ENCODE measurements at places on chromosomes 13 and 19.

- DNase-seq, result peak; percentile 9
These were observed 69.5 kb upstream of the TDRD3 start for GRCh38 chr13:60327511-60327910.

GRCh38 chr13:79459906-79460305, 21.0 kb upstream of the NDFIP2 start:
- DNase-seq, result no peak

GRCh38 chr13:106259928-106260327, 275.5 kb downstream of the EFNB2 start:
- no peak for DNase-seq

DNA sequence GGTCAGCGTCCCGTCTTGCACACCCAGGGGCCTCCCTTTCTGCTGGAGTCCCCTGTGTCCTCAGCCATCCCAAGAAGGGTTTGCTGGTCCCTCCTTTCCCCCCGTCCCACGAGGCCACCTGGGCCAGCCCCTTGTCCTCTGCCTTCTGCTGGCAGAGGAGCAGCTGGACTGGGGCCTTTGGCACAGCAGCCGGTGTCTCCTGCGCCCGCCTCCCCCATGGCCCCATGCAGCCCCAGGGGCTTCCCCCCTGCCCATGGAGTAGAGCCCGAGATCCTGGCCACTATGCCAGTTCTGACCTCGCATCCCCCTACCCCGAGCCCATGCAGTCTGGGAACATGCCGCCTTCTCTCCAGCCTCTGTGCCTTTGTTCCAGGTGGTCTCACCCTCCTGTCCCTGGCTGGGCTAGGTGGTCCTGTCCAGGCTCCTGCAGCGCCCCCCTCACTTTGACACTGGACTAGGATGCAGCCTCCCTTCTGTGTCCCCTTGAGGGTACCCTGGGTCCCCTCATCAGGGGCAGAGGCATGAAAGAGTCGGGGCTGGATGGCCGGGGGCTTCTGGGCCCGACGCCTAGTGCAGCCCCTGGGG, 5.7 kb upstream of the GARIN5A start:
- no peak for DNase-seq

DNA sequence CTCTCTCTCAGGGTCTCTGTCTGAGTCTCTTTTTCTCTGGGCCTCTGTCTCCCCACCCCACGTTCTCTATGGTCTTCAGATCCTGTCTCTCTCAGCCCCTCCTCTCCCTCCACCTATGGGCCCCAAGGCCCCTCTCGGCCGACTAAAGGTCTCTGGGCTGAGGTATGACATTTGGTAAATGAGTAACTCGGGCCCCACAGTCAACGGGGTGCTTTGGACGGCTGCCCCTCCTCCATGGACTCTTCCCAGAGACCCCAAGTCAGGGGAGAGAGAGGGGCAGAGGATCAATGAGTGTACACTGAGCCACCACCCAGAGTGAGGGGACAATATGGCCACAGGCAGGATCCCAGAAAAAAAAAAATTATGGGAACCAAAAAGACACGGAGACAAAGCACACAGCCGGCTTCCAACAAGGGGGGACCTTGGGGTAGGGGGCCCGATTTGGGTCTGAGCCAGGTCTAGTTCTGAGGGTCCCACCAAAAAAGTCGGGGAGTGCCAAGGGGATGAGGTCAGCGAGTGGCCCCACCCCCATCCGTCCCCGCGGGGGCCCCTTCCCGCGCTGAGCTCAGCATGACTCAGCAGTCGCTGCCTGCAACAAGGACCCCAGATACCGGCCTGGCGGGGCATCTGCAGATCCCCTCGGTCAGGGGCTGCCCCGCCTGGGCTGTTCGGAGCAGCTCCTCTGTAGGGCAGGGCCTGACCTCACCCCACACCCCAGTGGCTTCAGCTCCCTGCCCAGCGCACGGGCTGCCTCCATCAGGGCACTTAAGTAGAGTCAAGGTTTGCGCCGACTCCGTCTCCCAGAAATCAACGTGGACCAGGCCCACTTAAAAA, 1.5 kb upstream of the FTL start:
- DNase-seq, result peak; percentile 64

- DNase-seq, result no peak
These were observed 9.8 kb downstream of the KLF2 start for GRCh38 chr19:16334411-16334810.

DNA sequence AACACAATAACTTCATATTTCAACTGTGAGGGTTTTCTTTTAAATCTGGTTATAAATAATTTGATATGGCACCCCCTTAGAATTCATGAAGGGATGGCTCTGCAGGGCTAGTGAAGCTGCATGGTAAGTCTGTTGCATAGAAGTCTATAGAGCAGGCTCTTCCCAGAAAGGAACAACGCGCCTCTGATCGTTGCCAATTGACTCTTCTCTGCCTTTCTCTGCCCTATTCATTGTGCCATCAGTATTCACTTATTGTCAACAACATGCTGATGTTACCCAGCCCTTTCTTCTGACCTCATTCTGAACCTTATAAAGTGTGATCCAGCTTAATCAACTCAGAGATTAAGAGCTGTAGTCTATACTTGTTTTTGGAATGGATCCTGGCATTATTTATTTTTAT, 16.3 kb upstream of the DCT start:
- no peak for DNase-seq

- DNase-seq, result no peak
These were observed 103.7 kb downstream of the ABCC4 start for GRCh38 chr13:95197548-95197947.

GRCh38 chr13:113854238-113855011, 9.5 kb downstream of the GAS6 start:
- DNase-seq, result no peak

GRCh38 chr13:49292742-49293486, 45.2 kb downstream of the CDADC1 start:
- no peak for DNase-seq

- no peak for DNase-seq
These were observed 3.6 kb downstream of the C2CD4C start for GRCh38 chr19:405121-405965.

GRCh38 chr13:113489549-113490495, 689 bp downstream of the DCUN1D2 start:
- DNase-seq, result peak; percentile 65

- no peak for DNase-seq
These were observed 4.2 kb downstream of the PPP6R1 start for GRCh38 chr19:55254625-55254977.

DNA sequence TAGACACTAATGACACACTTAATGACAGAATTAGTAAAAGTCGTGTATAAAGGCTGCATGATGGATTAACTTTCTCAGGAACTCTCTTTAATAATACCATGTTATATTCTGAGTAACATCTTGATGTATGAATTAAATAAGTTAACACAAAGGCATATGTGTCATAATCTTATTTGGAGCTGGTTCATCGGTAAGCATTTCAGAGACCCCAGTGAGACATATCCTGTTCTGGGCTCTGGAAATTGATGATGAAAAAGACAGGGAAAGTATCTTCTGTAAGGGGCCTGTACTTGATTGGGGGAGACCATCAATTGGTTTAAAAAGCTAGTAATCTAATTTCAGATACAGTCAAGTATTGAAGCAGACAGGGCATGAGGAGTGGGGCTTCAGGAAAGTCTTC, 547.9 kb downstream of the GPC6 start:
- DNase-seq, result no peak

DNA sequence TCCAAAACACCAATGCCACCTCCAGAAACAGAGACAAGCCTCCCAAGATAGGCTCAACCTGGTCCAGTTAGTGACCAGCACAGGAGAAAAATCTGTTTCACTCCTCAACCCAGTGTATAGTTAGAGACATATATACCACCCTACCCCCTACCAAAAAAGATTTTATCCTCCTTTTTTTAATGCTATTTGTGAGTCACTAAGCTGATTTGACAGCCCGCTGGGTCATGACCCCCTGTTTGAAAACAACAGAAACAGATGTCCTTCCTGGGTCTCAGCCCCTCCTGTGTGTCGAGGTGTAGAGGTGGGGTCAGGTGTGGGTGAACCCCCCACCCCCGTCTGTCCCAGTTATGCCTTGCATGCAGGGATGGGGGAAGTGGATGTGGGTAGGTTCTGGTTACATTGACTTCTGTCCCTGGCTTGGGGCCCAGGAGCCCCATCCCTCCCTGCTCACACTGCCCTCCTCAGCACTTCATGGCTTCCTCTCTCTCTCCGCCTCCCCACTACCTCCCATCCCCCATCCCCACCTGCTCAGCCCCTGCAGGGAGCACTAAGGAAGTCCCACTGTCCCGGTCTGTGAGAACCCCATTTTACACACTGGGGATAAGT, 14.0 kb upstream of the TOMM40 start:
- no peak for DNase-seq

- DNase-seq, result no peak
These were observed 76.2 kb downstream of the COL4A1 start for GRCh38 chr13:110230661-110231347.

DNA sequence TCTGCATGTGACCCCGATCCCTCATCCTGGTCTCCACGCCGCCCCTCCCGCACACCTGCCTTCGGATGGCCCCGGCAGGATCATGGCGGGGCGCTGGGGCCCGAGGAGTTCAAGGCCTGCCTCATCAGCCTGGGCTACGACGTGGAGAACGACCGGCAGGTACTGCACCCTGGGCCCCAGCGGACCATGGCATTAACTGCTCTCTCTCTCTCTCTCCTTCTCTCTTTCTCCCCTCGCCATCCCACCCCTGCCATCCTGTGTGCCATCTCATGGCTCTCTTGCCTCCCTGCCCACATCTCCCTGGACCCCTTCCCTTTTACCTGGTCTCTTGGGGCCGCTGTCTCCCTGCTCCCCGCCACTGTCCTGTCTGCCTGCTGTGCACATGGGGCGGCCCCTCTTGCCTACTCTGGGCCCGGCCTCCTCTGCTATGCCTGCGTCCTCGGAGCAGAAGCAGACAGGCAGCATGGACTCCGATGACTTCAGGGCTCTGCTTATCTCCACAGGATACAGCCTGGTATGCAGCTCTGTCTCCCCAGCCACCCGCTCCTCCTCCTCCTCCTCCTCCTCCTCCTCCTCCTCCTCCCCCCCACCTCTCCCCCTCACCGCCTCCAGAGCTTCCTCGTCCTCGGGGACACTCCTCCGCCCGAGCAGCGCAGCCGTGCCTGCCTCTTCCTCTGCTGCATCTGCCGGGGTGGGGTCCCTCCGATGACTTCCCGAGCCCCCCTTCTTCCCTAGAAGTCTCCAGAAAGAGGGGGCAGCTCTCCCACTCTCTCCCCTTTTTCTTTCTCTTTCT, 16.2 kb downstream of the CAPN12 start:
- DNase-seq, result no peak

DNA sequence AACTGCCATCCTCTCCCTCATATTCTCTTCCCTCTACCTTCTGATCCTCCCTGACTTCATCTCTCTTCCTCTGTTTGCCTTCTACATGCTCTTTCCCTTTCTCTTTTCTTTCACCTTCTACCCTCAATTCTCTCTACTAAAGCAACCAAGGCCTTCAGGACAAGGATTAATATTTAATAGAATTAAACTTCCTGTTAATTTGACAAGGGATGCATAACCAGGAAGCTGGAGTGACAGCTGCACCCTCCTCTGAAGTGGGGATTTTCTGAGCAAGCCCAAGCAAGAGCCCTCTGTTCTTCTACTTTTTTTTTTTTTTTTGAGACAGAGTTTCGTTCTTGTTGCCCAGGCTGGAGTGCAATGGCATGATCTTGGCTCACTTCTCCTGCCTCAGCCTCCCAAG, 63.4 kb upstream of the MED4 start:
- DNase-seq, result peak; percentile 39

DNA sequence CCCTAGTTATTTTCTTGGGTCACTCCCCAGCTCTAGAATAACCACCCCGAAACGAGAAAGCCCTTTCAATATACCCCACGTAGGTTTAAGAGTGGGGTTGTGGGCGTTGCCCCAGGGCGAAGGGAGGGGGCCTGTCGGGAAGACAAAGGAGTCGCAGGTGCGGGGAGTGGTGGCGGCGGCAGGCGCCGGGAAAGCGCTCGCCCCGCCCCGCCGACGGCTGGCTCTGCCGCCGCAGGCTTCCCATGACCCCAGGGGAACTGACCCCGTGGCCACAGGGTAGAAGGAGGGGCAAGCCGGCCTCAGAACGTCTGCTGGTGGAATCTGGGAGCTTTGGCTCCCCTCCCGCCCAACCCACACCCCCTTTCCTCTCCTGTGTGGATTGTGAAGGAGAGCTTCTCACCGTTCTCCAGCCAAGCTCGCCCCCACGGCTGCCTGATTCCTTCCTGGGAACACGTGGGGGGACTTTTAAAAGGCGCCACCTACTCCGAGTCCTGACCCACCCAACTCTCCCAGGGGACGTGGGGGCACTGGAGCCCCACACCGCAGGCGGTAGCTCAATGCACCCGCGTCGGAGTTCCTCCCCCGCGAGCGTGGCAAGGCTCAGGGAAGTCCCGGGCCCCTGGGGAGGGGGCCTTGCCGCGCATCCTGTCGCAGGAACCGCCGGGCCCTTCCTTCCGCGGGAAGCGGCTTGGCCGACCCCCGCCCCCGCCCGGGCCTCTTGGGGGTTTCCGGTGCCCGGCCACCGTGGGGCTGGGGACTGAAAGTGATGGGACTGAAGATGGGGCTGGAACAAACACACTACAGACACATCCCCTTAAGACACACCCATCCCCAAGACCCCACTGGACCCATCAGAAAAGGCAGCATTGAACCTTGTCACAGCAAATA, 5.5 kb downstream of the IER2 start:
- DNase-seq, result peak; percentile 54

GRCh38 chr19:35845215-35846037, 6.9 kb downstream of the NPHS1 start:
- peak; percentile 19 for DNase-seq

- peak; percentile 53 for DNase-seq
These were observed 17.7 kb upstream of the SEMA6B start for GRCh38 chr19:4577020-4577782.

DNA sequence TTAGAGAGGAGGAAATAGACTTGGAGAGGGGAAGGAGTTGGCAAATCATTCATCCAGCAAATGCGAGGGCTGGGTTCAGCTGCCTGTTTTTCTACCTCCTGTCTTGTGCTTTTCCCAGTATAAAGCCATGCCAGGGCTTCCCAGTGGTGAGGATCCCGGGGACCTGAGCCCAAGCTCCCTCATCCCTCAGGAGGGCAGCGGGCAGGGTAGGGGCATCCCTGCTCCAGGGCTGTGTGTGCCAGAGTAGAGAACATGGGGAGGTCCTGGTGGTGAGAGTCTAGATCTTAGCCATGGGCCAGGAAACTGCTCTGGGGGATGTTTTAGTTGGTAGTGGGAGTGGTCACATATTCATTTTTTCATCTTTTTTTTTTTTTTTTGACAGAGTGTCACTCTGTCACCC, 43.6 kb downstream of the GPR12 start:
- DNase-seq, result no peak

- peak; percentile 73 for DNase-seq
These were observed 20.7 kb downstream of the SH3GL1 start for GRCh38 chr19:4379383-4380253.

DNA sequence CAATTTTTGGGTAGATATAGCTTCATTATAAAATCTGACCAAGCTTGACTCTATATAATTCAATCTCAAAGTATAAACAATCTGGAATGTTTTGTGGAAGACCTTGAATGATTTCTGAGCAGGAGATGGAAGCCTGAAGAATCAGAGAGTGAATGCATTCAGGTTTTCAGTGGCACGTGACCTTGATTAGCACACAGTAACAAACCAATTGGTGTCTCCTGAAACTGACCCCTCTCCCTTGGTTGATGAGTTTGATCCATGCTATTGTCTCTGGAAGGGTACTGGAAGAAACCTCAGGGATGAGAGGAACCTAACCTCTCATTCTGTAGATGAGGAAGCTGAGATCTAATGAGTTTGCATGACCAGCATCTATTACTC, 39.6 kb downstream of the PCDH8 start:
- no peak for DNase-seq

Measured in ACHN (cell line).